ENCODE measurements at places on chromosomes 2 and 18.

DNA sequence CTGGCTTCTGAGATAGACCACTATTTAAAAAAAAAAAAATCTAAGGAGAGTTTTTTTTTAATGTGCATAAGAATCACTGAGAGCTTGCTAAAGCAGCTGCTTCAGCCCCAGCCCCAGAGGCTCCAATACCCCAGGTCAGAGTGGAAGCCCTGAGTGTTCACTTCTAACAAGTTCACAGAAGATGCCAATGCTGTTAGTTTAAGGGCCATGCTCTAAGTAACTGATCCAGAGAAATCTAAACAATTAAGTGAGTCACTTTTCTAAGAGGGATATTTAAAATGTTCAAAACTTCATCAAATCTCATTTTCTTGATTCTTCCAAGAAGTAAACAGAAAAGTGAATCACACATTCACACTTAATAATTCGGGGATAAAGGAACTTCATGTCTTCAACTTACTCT, 126.4 kb upstream of the CD226 start:
- DNase-seq: no peak

GRCh38 chr2:239890206-239890746, 134.9 kb downstream of the NDUFA10 start:
- no peak for DNase-seq

DNA sequence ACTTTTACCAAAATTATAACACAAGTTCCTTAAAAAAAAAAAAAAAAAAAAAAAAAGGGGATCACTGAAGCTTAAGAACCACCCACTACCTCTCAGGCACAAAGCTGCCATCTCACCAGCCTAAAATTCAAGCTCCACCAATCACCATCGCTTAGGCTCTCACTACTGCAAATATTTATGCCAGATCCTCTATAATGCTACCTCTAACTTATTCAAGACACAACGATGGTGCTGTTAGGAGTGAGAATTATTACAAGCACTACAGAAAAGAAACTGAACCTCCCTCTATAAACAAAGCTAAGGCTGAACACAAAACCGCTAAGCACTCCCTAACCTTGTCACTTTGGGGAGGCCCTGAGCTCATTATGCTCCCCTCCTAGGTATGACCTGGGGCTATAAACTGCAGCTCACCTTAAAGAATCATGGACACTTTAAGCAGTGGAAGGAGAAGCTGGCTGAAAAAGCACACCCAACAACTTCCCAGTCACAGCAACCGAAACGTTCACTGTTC, 3.6 kb downstream of the FZD5 start:
- no peak for DNase-seq

- no peak for DNase-seq
These were observed 704.9 kb downstream of the ERBB4 start for GRCh38 chr2:211833582-211834279.

- DNase-seq: no peak
These were observed 348.1 kb downstream of the CCDC85A start for GRCh38 chr2:56531668-56532420.

DNA sequence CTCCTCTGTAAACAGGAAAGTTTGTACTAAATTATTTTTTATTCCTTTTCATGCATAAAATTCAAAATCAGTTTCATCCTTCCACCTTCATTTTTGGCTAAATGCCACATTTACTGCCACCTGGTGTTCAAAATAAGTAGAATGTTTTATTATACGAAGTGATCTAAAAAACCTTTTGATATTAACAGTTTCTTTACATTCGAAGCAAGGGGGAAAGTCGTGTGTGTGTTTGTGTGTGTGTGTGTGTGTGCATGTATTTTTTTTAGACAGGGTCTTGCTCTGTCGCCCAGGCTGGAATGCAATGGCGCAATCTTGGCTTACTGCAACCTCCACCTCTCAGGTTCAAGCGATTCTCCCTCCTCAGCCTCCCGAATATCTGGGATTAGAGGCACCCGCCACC, 9.0 kb upstream of the SCN9A start:
- DNase-seq: no peak

GRCh38 chr2:174595116-174595809, 2.3 kb downstream of the WIPF1 start:
- DNase-seq: no peak

- no peak for DNase-seq
These were observed 763.5 kb downstream of the SUCLG1 start for GRCh38 chr2:83695530-83695929.

DNA sequence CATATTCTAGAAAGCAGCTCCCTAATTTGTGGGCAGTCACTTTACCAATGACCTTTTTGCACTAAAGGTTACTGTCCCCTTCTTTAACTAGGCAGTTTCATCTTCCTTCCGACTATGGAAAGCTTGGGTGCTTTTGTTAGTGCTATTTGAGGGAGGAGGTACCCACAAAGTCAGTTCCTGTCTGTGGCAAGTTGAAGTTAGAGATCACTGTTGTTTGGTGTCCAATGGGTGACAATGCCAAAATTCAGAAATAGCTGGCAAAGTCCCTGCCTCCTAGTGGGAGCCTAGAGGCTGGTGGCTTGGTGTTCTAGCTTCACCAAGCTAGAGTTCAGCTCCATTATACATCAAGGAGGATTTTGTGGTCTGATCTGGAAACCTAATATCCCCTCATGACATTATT, 87.1 kb upstream of the PNPT1 start:
- no peak for DNase-seq

Measured in caudate nucleus (tissue), 63 donors.